ENCODE measurements at places on chromosomes 2 and 18.

DNA sequence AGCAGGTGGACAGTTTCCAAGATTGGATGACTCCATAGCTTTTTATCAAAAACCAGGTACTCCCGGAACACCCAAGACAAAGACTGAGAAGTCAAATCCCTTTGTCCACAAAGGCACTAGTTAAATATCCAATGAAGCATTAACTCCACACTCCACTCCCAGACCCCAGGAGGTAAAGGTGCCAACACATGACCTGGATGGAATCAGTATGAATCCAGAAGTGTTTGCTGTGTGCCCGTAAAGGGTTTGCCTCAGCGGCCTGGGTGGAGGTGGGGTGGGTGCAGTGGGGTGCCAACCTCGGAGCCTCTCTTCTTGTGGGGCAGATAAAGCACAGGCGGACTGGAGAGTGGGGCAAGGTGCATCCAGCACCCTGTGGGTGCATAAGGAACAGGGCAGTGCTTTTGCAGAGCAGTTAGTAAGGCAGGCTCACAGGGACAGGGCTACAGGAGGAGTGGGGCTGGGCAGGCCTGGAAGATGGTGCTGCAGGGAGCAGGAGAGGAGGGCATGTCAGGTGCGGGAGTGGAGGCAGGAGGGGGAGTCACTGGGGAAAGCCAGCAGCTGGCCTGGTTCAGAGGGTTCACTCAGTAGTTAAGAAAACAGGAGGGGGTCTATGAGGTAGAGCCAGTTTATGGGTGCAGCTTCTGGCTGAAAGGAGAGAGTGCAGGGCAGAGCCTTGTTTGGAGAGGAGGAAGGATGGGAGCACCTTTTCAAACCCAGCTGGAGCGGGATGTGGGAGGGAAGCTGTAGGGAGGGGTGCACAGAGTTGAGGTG, 208.4 kb upstream of the SMAD2 start:
- no peak for DNase-seq

- DNase-seq, result no peak
Measured at GRCh38 chr18:23302851-23303527, 150.1 kb upstream of the RIOK3 start.

GRCh38 chr2:160201849-160202539, 1.9 kb upstream of the ITGB6 start:
- no peak for DNase-seq

GRCh38 chr18:77037567-77037966, 95.0 kb downstream of the MBP start:
- no peak for DNase-seq

GRCh38 chr2:238132463-238133450, 5.7 kb upstream of the KLHL30 start:
- peak; percentile 16 for DNase-seq

DNA sequence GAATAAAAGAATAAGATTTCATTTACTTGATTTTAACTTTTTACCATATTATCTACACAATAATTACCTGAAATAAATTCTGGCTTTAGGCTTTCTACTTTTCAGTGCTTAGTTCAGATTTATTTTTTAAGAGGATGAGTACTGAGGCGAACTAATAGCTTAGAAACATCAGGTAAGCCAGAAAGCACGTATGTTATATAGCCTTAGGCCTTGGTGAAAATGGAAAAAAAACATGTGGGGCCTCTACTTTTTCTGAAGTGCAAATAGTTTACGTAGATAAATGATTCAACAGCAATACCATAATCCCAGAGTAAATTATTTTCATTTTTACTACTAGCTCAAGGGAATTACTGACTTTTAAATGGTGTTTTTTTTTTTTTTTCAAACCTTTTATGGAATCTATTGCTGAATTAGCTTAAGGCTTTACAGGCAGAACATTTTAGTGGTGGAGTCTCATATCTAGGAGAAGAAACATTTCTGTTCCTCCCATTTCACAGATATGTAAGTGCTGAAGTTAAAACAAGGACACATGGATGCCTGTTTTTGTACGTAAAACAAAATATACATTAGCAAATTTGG, 6.2 kb downstream of the CPS1 start:
- DNase-seq, result no peak

DNA sequence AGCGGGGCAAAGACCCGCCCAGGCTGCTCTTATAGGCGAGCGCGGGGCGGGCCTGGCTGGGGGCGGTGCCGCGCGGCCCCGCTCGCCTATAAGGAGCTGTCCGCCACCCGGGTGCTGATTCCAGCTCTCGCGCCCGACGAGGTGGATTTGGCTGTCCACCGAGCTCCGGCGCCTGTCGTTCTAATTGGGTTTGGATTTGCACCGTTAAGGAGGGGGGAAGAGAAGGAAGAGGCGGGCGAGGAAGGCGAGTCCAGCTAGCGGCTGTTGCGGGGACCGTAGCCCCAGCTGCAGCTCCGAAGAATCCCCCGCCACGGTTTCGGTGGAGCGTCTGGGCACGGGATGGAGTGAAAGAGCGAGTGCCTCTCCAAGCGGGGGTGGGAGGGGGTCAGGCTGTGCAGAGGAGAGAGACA, at the start of gene CNTNAP5:
Gene CNTNAP5 (plus strand): TSS at position 117 of the 410 bp plus-strand sequence. CDS start 364 bp downstream, outside the sequence.
- DNase-seq, result peak; percentile 80

- DNase-seq, result peak; percentile 21
Measured at GRCh38 chr2:146239392-146240135, 1605.3 kb upstream of the ACVR2A start.

- DNase-seq, result peak; percentile 38
Measured at GRCh38 chr2:43576981-43577892, 18.6 kb downstream of the THADA start.

GRCh38 chr2:121239471-121239870, 45.5 kb downstream of the TFCP2L1 start:
- no peak for DNase-seq

DNA sequence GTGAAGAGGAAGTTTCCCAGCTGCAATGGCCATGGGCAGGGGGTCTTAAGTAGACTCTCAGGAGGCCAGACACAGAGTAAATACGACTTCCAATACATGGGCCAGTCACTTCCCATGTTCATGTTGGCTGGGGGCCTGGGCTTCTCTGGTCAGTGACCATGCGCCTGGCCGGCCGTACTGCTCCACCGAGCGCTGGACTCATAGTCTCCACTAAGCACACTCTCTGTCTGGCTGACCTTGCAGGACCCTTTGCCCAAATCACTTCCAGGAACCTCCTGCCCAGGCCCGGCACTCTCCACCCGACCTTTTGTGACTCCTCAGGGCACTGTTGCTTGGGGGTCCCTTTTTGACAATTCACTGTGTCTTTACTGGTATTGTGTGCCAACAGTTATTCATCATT, 69.3 kb downstream of the SOWAHC start:
- DNase-seq, result no peak

DNA sequence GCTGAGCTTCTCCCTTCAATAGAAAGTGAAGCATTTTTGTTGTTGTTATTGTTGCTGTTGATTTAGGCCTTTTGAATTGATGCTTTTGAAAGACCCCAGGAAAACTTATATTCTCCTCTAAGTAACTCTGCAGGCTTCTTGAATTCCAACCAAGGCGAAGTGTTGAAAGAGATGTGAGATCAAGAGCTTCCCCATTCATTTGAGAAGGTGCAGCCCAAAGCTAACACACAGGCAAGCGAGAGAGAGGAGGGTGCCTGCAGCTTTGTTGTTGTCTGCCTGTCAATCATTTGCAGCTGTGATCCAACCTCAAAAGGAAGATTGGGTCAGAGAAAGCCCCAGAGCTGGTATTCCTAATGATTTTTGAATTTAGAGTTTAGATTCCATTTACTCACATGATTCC, 963.6 kb upstream of the CNTNAP5 start:
- DNase-seq, result no peak

DNA sequence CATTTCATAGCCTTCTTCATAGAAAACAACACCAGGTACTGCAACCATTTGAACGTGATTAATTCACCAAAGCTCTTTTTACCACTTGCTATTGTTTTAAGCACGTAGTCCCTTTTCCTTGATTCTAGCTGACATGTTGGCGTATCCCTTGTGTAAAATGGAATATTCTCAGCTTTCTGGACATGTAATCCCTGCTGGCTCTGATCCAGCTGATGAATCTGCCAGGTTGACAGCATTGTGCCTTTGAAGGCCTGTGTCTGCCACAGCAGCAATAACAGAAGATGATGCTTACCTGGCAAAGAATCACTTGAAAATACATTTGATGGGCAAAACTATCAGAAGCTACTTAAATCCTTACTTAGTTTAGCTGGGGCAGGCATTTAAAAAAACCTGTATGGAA, 81.0 kb upstream of the CCDC150 start:
- DNase-seq, result no peak

DNA sequence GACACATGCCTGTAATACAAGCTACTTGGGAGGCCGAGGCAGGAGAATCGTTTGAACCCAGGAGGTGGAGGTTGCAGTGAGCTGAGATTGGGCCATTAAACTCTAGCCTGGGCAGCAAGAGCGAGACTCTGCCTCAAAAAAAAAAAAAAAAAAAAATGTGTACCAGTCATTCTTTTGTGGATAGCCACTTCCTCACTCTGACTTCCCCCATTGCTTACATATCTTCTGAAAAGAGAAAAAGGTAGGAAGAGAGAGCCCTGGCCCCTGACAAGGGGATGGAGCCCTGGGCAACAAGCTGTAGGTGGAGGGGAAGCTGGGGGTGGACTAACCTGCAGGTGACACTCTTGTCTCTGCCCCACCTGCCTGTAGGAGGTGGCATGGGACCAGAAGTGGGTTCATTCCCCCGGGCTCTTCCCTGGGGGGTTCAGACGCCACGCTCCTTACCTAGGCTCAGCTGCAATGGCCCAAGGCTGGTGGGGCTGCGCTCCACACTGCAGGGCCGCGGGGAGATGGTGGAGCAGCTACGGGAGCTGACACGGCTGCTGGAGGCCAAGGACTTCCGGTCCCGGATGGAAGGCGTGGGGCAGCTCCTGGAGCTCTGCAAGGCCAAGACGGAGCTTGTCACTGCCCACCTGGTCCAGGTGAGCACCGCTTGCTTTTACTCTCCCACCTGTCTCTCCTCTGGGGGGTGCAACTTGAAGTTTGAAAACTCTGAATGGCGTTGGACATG, 39.1 kb downstream of the PCARE start:
- no peak for DNase-seq

DNA sequence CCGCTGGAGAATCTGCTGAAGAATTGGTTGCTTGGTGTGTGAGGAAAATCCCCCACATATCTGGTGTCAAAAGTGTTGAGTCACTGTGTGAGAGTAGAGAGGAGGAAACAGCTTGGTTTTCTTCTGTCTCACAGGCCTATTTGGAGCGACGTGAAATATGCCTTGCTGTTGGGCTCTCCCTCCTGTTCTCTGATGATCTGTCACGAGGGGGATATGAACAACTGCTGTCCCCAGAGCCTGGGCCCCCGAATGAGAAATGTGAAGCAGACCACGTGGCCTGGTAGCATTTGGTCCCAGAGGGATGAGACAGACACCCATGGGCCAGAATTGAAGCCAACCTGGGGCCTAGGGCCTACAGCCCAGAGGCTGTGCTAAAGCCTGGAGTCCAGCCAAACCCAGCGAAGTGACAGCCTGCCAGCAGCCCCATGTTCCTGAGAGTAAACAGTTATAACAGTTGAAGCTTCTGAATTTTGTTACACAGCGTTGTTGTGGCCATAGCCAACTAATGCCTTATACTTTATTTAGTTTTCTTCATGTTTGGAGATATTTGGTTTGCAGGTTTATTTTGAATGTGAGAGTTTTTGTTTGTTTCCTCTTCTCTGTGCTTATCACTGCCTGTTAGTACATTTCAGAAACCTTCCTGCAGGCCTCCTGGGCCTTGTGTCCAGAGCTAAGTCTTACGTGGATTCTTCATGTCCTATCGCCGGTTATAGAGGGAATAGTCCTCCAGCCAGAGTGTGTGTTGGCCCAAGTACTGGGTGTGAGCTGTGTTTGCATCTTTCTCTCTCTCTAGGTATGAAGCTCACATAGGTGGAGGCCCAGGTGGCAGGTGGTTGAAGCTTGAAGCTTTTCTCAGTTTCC, 18.7 kb upstream of the COLEC12 start:
- peak; percentile 43 for DNase-seq

DNA sequence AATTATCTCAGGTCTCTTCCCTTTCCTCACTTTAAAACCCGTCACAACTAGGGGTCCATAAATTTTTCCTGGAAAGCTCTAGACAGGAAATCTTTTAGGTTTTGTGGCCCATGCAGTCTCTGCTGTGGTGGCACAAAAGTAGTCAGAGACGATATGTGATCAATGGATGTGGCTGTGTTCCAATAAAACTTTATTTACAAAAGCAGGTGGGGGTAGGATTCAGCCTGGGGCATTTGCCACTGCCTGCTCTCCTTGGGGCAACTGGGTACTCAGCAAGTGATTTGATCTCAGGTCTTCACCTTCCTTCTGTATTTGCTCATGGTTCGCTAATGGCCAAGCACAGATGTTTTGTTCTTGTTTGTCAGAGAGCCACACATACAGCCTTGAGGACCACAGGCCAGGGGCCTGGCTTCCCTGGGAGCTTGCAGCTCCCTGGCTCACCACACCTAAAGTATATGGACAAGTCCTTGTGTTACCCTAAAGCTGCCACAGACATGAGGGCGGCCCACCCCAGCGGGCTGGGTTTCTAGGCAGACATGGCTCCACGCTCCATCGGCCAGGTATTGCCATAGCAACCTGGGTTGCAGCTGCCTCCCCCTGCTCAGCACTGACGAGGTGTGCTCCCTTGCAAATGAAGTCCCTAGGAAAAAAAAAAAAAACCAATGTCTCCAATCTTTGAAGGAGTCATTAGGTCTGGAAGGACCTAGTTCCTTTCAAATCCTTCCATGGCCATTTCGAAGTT, 89.7 kb upstream of the YWHAQ start:
- no peak for DNase-seq

GRCh38 chr2:229474125-229474524, 203.0 kb upstream of the PID1 start:
- no peak for DNase-seq

DNA sequence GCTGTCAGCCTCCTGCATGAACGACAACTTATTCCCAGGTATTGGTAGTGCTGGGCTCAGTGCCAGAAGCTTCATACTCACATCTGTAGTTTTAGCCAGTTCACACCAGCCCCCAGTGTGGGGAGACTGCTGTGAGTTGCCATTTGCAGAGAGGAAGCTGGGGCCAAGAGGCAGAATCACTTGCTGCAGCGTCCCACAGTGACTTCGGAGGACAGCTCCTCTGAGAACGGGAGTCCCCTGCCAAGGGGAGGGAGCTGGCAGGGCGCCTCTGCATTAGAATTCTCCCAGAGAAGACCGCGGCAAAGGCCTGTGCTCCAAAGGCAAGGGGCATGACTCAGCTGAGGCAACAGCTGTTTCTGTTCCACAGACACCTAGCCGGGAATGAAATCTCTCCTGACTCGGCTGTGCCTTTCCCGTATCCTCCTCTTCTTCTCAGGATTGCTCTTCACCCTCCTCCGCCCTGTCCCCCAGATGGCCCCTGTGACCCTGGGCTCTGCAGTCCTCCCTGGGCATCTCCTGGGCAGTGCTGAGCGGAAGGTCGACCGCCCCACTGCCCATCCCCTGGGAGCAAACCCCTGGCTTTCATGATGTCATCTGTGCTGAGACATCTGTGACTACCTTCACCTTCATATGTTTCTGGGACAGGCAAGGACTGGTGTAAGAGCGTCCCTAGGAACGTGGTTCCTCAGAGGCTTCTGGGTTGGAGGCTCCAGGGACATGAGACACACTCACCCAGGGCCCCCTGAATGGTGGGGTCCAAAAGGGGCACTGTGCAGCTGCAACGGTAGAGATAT, 18.0 kb downstream of the MAL start:
- peak; percentile 80 for DNase-seq

GRCh38 chr2:42317945-42318344, 43.1 kb downstream of the COX7A2L start:
- no peak for DNase-seq

- no peak for DNase-seq
Measured at GRCh38 chr2:208006833-208007232, 18.5 kb downstream of the PLEKHM3 start.

All from right hindlimb (tissue), 1 donor.